ENCODE measurements at places on chromosomes 5 and 9.
A peak's percentile ranks its signal among the peaks of the same experiment; 100 is the strongest.

DNA sequence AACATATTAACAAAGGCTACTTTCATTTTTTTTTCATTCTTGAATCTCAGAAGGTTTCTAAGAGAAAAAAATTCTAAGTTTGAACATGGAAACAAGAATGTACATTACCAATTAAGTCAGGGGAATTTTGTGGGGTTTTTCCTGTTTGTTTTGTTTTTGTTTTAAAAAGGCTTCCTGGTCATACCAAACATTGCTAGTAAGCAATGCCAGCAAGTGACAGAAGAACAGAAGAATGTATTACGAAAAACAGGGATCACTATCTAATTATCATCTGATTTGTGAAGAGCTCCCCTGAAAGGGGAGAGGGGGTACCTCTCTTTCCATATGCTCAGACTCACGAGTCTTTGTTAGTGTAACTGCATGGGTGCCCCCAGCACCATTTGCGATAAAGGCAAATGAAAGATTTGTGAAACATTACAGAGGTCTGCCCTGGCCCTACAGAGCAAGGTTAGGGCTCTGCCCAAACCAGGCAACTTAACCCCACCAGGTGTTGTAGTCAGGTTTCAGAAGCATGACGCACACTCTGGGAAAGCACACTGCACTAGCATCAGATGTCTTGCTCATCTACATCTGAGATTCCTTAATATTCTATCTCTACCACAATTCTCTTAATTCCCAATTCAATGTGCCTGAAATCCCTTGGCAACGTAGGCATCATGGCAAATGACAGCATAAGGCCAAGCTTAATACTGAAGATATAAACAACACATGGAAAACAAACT lies 268.2 kb downstream of the MLLT3 start:
- DNase-seq = no peak

DNA sequence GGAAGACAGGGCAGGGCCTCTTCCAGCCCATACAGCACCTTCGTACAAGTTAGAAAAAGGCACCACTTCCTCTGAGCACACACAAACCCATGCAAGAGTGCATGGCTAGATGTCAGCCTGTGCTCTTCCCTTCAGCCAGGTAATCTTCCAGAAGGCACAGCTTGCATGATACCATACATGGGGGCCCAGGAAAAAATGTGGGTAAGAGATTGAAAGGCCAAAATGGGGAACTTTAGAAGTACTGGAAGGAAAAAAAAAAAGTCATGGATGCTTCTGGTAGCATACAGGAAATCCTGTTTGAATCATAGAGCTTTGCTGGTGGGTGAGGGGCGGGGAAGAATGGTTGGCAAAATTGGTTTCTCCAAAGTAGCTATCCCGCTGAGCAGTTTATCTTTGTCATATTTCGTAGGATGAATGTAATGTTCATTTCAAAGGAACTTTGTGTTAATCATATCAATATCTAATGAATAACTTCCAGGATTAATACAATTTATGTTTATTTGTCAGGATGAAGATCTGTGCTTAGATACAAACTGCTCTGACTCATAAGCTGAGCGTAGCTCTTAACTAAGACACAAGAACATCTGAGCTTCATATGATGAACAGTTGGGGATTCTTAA lies 78.2 kb upstream of the MAP3K1 start:
- no peak for DNase-seq

- no peak for DNase-seq
These were observed 15.0 kb upstream of the TIFAB start for GRCh38 chr5:135467051-135467625.

- DNase-seq = no peak
These were observed 13.8 kb downstream of the SNX30 start for GRCh38 chr9:112764344-112764743.

DNA sequence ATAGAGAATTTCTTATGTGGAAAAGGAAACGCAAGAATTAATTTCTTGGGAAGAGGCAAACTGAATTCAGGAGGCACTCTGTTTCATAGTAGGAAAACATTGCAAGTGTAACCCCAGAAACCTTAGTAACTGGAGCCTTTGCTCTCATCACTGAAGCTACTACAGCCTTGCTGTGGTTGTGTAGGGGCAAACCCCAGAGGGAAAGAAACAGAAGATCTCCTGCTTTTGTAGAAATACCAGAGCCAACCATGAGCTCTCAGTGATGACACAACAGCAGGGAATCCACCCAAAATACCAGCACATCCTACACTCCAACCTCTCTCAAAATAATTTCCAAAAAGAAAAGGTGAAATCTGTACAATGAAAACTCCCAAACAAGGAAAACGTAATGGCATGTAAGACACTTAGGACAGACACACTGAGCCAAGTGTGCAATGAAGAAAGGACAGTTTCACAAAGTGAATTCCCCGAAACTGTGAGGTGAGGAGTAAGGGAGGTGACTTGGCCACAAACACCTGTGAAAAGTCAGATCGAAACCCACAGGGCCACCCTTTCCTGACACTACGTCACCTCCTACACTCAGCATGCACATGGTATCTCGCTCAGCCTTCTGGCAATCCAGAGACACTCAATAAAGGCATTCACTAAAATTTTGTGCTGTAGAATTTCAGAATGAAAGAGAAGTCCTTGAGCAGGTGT lies 8.5 kb upstream of the ACSL6 start:
- DNase-seq = peak; percentile 50

GRCh38 chr5:144036476-144036875 lies 134.0 kb downstream of the YIPF5 start:
- no peak for DNase-seq

DNA sequence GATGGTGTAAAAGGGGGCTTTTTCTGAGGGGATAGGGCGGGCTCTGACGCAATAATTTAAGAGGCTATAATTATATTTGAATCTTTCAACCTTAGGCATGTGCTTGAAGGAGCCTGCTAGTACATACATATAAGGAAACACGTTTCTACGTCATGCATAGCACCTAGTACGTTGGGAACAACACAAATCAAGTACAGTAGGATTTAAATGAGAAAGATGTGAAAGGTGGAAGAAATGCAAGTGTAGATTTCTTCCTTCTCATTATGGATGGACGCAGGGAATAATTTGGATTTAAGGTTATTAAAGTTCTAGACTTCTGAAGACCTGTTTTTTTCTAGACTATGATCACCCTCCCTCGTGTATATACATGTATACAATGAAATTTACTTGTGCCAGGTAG lies 927 bp upstream of the CDO1 start:
- DNase-seq = no peak

DNA sequence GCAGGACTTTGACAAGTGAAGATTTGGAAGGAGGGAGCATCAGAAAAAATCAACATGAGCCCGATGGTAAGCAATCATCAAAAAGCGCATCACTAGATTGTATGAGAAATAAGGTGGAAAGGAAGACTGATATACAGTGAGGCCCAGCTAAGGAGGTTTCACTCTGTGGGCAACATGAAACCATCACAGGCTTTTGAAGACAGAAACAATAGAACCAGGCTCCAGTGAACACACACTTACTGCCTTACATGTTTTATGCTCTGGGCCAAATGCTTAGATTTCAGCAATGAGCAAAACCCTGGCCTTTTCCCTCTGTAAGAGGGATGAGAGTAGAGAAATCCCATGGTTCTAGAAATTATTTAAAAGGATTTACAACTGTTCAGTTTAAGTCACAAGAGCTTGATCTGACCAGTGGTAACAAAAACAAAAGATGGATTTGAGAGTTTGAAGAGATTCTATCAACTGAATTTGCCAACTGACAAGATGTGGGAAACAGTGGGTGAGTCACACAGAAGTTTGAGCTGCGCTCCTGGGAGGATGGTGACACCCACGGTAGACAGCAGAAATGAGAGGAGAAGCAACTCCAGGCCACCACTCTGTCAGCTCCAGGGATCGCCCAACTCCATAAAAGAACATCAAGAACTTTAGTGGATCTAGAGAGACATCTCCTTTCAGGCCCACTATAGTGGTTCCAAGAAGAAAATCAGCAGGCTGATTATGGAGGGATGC lies 261.8 kb downstream of the MCTP1 start:
- DNase-seq = no peak

- no peak for DNase-seq
These were observed 54.6 kb upstream of the TCF7 start for GRCh38 chr5:134059758-134060495.

DNA sequence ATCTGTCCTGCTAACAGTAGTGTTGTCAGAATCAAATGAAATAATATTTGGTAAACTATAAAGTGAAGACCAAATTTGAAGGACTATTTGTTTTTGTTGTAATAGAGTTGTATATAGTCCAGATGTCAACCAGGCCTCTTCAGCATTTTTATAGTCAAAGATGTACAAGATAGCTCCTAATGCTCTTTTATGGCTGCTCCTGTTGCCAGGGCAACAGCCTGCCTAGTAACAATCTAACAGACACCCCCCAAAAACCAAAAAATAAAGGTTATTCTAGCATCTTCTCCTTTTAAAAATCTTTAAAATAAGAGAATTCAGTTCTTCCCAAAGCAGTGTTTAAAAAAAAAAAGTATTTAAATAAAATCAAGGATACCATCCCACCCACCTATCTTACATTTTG lies 49.5 kb upstream of the MACIR start:
- DNase-seq = no peak

DNA sequence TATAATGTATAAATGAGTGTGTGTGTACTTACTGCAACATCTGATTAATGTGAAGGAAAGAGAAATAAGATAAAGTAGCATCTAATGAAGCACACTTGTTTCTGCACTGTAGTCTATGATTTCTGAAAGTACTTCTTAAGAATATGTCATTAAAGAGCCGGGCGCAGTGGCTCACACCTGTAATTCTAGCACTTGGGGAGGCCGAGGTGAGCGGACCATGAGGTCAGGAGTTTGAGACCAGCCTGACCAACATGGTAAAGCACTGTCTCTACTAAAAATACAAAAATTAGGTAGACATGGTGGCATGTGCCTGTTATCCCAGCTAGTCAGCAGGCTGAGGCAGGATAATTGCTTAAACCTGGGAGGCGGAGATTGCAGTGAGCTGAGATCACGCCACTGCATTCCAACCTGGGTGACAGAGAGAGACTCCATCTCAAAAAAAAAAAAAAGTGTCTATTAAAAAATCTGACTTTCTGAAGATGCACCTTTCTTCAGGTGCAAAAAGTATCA lies 556.9 kb downstream of the PTPRD start:
- DNase-seq = no peak

GRCh38 chr5:140642718-140643117 lies 3.5 kb downstream of the TMCO6 start:
- no peak for DNase-seq

GRCh38 chr5:90274216-90274615 lies 135.3 kb downstream of the CETN3 start:
- no peak for DNase-seq

DNA sequence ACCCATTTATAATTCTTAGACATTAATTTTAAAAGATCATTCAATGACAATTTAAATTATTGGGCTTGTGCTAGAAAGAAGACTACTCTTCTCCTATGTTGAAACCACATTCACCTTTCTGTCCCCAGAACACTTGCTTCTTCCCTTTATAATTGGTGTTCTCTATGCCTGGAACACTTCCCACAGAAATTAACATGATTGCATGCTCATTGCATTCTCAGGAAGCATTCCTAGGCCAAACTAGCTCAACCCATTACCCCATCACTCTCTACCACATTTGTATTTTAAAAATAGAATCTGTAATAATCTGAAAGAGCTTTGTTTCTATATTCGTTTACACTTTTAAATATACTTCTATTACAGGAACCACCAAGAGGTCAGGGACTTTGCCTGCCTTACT lies 184.7 kb downstream of the MEF2C start:
- DNase-seq = no peak

All from stimulated activated CD4-positive, alpha-beta T cell treated with anti-CD3 and anti-CD28 coated beads, TNF-alpha, amount 100 ng/mL, for 48 hours (primary cell).